Fibroblast of pulmonary artery (primary cell): ENCODE measurements at places on chromosomes 12 and 14.
A peak's percentile ranks its signal among the peaks of the same experiment; 100 is the strongest.

DNA sequence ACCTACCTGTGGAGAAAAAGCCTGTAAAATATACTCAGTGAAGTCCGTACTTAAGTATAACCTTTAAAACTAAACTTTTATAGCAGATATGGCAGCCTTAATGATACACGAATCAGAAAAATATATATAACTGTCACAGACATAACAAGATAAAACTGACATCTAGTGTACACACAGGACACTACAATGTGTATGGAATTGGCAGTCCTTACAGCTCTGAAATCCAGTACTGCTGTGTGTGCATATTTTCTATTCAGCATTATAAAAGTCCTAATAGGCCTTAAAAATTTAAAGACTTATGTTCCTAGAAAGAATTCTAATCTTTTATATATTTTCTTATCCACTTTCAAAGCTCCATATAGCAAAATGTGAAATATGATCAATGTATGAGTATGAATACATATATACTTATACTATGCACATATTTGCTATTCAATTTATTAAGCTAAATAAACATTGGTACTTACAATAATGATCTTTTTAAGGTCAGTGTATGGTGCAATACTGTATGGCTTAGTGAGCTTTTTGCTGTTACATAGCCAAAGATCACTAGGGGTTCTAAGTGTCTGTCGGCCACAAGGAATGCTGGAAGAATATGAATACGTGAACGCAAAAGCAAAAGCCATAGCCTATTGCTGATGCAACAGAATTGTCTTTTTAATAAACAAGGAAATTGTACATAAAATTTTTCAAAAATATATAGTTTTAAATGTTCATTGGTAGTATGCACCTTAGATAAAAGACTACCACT lies 69.2 kb downstream of the C2CD5 start:
- DNase-seq, result no peak

GRCh38 chr12:86170051-86170450 lies 86.1 kb downstream of the MGAT4C start:
- no peak for DNase-seq

DNA sequence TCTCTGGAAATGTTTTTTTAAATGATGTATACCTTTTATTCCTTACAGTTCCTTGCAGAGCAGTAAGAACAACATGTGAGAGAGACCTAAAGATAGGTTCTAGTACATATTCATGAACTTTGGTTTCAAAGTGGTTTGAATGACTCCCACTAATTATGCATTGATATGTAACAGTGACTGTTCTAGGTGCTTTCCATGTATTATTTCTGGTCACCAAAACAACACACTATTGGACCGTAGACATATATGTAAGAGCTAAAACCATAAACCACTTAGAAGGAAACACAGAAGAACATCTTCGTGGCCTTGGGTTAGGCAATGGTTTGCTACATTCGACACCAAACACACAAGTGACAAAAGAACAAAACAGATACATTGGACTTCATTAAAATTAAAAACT lies 37.9 kb downstream of the SOX5 start:
- DNase-seq, result no peak

DNA sequence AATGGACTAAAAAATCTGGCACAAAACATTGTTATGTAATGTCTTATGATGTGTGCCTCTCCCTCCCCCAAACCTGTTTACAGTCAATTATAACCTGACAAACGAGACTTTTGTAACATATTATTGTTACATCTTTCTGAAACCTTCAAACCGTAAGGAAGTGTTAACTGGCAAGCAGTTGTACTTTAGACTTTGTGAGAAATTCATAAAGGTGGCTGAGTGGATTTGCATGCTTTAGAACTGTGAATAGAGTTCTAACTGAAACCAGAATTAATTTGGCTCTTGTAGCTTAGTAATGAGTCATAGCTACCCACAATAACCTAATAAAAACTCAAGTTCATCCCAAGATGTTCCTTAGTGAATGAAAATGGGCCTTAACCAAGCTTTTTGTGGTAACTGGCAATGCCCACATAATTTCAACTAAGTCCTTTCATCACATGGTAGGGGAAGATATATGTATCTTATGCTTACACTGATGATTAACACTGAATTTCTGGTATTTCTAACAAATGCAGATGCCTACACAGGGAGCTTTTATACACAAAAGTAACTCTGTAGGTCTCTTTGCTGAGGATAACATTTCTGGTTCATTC lies 29.7 kb downstream of the RAD9B start:
- peak; percentile 23 for DNase-seq
